ENCODE measurements at places on chromosomes 11 and 22.

DNA sequence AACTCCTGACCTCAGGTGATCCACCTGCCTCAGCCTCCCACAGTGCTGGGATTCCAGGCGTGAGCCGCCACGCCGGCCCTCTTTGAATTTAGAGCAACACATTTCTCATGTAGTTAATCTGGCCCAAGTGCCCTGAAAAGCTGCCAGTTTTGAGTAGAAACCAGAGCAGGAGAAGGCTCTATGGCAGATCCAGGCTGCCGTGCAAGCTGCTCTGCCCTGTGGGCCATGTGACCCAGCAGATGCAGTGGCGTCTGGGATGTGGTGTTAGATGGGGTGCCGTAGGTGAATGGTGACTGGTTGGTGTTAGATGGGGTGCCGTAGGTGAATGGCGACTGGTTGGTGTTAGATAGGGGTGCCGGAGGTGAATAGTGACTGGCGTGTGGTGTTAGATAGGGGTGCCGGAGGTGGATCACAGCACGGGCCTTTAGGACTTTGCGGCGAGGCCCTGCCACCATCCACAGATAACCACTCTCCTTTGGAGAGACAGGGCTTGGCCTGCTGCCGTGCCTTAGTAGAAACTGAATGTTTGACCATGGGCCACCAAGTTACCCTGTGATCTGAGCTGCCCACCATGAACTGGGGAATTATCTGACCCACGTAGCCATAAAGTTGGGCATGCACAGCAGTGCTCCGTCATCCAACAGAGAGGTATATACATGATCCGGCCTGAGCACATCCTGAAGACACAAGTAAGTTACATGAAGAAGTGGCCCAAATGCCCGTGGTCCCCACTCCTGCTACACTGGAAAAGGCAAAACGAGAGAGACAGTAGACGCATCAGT is 32.7 kb downstream of the ASCL2 start:
- DNase-seq = no peak

- DNase-seq = no peak
Observed at GRCh38 chr11:73011126-73011817, 130.8 kb downstream of the FCHSD2 start.

DNA sequence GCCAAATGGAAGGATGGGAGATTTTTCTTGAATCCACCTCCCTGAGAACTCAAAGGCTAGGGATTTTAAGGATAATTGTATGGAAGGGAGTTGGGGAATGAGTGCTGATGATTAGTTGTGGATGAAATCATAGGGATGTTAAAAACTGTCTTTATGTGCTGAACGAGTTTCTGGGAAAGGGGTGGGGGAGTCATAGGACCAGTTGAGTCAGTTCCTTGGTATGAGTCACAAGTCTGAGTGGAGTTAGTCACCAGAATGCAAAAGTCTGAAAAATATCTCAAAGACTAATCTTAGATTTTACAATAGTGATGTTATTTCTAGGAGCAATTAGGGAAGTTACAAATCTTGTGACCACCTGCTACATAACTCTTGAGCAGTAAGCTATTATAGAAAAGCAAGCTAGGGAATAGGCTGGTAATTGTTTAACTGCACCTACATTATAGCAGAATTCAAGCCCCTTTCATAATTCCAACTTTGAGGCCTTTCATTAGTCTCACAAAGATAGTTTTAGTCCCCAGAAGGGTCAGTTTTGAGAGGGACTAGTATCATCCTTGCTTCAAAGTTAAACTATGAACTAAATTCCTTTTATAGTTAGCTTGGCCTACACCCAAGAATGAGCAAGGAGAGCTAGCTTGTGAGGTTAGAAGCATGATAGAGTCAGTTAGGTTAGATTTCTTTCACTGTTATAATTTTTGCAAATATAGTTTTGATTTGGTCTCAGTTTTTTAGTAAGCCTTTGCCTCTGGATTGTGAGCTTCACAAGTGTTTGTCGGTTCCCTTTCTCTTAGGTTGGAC is 668.0 kb downstream of the ETS1 start:
- peak; percentile 30 for DNase-seq

GRCh38 chr22:38213319-38213989 is 11.7 kb downstream of the MAFF start:
- no peak for DNase-seq

DNA sequence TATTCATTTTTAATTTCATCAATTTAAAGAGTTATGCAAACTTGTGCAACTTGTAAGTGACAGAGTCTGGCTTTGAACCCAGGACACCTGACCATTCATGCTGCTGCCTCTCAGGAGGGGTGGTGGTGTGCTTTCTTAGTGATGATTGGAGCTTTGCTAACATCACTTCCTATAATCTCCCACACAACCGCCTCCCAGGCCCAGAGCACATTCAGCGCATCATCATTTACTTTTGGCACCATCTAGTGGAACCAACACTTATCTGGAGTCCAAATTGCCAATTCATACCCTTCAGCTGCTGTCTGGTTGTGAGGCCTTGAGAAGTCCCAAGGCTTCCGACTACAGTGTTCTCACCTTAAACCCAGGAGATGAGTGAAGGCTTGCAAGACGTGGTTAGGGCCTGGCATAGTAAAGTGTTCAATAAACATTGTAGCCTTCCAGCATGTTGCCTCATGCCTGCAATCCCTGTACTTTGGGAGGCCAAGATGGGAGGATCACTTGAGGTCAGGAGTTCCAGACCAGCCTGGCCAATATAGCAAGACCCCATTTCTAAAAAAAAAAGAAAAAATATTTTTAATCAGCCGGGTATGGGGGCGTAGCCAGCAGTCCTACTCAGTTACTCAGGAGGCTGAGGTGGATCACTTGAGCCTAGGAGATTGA is 1.1 kb upstream of the TTLL1 start:
- peak; percentile 60 for DNase-seq

- DNase-seq = no peak
Observed at GRCh38 chr11:67544616-67545242, 21.5 kb upstream of the CABP2 start.

DNA sequence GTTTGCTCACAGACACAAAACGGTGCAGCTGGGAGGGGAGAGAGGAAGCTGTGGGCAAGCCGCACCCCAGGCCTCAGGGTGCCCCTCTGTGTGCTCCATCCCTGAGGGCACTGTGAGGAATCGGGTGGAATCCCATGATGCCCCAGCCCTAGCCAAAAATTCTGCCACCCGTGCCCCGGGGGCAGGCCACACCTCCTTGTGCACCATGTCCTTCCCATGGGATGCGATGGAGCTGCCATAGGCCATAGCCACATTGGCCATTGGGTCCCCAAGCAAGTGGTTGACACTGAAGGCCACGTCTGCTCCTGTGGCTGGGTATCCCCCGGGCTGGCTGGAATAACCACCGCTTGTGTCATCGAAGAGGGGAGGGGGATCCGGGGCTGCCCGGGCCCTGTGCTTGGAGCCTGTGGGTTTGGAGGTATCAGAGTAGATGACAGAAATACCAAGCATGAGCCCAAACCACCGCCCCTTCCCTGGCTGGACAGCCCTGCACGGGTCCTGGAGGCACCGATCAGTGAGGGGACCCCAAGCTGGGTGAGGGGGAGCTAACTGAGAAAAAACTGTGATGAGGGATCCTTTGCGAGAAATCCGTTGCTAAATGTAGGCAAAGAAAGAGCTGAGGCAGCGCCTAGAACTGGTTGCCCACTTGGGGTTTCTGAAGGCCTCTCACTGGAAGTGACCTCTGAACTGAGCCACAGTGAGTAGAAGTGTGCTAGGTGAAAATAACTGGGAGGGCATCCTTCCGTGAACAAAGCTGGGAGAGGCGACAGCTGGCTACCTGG is 863 bp downstream of the YIF1A start:
- DNase-seq = no peak

DNA sequence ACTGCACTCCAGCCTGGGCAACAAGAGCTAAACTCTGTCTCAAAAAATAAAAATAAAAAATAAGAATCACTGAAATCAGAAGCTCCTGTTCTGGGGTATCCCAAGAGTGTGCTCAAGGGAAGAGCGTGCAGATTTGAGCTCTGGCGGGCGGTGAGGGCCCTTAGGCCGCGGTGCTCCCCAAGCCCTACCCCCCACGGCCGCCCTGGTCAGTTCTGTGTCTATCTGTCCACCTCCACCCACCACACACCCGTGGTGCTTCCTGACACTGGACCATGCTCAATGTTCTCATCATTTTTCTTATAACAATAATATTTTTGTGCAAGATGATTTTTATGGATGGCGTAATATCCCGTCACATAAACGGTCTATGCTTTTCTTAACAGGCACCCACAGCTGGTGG is 71.1 kb downstream of the RTL6 start:
- no peak for DNase-seq

DNA sequence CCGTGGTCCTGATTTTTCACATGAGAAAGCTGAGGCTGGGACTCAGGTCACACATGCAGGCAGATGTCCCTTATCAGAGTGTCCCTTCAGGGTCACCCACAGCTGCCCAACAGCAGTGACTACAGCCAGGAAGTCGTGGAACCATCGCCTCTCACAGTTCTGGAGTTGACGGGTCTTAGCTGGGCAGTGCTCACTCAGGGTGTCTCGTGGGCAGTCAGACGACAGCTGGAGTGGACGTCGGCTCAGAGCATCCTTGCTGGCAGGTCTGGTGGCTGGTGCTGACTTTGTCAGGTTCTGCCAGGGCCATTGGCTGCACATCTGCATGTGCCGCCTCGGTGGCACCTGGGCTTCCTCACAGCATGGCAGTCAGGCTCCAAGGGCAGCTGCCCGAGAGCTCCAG is 35.6 kb upstream of the TH start:
- no peak for DNase-seq

- no peak for DNase-seq
Observed at GRCh38 chr11:105078283-105078682, 33.1 kb upstream of the CARD16 start.

DNA sequence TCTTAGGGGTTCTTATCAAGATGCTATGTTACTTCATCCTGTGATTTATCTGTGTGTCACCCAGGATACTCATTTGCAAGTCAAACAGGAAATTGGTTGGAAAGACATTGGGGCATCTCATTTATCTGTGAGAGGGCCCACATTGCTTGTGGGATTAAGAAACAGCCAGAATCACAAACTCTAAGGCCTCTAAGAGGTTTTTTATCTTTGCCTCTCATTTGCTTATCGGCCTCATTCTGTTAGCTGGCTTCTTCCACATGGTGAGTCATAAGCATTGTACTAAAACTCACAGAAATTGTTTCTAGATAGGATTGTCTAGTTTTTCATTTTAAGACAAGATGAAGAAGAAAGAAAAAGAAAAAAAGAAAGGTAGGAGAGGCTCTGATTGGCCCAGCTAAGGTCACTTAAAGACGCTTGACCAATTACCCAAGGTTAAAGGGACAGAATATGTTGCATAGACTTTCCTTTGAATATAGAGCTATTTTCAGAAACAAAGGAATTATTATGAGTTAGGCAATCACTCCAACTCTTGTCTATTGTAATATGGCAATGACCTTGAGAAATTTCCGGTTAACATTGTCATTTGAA is 121.9 kb downstream of the ARHGAP42 start:
- no peak for DNase-seq

DNA sequence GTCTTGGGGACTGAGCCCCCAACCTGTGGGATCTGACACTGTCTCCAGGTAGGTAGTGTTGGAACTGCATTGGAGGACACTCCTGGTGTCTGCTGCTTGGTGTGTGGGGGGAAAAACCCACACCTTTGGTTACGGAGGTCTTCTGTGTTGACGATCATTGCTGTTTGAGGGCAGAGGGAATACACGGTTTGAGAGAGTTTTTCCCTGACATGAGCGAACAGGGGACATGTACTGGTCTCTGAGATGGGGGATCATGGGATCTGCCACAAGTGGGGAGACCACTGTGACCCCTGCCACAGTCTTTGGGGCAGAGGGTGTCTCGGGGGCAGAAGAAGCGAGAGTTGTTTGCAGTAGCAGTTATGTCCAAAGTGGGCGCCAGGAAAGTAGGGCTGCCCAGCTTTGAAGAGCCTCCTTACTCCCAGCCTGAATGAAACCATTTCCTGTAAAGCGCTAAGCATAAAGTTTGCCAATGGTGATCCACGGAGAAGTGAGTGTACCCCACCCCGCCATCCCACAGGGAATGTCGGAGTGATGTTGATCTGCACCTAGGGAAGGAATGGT is 5.4 kb upstream of the SAA2 start:
- no peak for DNase-seq

DNA sequence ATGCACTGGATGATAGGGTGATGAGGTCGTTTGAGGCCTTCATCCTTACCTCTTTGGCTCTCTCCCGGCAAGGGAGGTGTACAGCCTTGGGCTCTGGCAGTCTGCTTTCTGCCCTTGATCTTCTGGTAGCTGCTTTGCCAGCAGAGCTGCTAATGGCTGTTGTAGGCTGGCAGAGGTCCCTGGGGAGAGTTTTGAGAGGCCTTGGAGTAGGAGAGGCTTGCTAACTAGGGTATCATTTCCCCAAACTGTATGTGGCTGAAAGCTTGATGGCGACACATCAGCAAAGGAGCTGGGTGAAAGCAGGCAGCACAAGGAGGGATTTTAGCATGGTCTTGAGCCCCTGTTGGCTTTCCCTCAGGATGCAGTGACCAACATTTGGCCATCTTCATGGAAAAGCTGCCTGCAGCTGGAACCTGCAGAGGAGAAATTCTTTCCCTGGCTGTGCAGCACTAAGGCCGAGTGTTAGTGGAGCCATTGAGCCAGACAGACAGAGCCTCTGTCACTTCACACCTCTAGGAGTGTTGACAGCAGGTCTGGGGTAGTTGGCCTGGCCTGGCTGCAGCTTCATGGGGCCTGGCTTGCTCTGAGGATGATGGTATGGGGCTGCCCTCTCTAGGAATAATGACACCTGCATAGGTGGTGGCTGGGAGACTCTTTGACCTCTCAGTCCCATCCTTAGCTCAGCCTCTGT is 3.5 kb upstream of the AMPD3 start:
- DNase-seq = no peak

DNA sequence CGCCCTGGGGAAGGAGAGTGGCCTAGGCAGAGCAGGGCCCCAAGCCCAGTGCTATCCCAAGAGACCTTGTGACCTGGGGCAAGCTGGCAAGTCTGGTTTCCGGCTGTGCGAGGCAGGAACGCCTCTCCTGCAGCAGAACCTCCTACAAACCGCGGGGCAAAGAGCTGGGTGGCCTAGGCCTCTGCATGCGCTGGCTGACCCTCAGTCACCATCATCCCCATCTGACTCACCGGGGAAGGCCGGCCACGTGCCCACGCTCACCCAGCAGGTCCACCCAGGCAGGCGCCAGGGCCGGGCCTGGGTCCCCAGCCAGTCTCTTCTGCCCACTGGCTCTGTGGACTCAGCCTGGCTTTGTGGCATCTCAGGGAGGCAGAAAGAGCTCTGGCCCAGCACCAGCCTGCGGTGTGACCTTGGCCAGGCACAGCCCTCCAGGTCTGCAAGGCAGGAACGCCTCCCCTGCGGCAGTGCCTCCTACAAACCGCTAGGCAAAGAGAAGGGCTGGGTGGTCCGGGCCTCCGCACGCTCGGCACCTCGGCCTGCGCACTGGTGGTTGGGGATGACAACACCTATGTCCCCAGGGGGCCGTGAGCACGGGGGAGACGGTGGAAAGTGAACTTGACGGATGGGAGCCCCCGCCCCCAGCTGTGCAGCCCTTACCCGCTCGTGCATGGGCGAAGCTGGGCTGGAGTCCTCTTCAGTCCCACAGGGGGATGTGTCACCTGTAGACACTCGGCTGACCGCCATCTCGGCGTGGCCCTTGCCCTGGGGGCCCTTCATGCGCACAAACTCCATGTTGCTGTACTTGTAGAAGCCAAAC is 38.2 kb downstream of the KIAA0930 start:
- DNase-seq = no peak
